ENCODE measurements at places on chromosomes 2 and 18.
A peak's percentile ranks its signal among the peaks of the same experiment; 100 is the strongest.

GRCh38 chr2:23694058-23695045, 232.6 kb downstream of the ATAD2B start:
- DNase-seq: no peak

- no peak for DNase-seq
Observed at GRCh38 chr2:238859636-238860347, 11.9 kb downstream of the TWIST2 start.

DNA sequence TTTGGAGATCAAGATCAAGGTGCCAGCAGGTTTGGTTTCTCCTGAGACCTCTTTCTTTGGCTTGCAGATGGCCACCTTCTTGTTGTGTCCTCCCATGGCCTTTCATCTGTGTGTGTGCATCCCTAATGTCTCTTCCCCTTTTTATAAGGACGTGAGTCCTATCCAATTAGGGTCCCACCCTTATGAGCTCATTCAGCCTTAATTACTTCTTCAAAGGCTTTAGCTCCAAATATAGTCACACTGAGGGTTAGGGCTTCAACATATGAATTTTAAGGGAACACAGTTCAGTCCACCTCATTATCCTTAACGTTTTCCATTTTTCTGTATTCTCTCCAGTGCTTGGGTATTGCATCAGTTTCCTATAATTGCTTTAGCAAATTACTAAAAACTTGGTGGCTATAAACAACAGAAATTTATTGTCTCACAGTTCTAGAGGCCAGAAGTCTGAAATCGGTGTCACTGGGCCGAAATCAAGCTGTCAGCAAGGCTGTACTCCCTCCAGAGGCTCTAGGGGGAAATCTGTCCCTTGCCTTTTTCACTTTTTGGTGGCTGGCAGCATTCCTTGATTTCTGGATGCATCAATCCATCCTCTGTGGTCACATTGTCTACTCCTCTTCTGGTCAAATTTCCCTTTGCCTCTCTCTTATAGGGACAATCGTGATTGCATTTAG, 34.1 kb downstream of the CDC42EP3 start:
- no peak for DNase-seq

DNA sequence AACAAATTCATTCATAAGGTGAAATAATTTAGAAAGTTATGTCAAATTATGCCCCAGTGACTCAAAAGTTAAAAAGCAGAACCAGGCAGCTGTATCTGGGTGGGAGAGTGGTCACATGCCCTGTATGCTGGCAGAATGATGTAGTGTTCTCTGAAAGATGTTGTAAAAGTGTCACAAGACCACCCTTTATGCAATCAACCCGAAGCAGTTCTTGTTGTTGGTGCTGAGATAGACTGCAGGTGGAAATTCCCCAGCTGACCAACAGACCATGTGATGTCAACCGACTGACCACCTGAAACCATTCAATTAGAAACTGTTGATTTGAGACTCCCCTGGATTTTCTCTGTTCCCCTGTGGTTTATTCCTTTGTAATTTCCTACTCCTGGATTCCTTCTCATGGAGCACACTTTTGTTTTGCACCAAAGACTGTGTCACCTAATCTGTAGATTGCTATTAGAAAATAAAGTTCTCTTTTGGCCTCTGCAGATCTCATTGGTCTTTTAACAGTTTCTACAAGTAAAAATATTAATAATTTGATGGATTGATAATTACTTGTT, 1341.3 kb upstream of the LRRTM1 start:
- no peak for DNase-seq

DNA sequence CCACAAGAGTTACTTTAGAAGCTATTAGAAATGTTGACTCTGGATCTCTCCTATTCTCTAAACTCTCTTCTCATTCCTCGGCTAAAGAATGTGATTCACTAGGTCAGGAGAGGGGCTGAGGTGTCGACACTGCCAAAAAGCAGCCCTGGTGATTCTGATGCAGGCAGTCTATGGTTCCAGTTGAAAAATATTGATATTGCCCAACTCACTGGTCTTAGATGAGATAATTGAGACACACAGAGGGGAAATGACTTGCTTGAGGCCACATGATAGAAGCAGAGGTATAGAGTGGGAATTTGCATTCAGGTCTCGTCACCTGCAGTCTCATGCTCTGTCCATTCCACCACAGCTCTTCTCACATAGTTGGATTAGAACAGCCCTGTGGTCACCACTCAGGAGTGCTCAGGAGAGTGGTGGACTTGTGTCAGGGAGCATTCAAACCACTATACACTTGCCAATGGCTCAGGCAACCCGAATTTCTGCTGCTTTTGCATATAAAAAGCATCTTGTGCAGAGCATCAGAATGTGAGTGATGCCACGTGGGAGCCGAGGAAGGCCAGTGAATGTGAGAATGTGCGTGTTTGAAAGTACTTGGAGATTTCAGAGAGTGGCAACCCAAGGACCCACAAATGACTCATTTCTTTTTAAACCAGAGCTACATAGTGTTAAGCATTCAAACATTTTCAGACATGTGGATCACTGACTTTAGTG, 65.1 kb upstream of the CTLA4 start:
- peak; percentile 93 for DNase-seq

GRCh38 chr18:68780802-68781635, 16.9 kb upstream of the CCDC102B start:
- DNase-seq: no peak

- DNase-seq: peak; percentile 83
Observed at GRCh38 chr2:138356178-138356577, 145.4 kb upstream of the SPOPL start.

DNA sequence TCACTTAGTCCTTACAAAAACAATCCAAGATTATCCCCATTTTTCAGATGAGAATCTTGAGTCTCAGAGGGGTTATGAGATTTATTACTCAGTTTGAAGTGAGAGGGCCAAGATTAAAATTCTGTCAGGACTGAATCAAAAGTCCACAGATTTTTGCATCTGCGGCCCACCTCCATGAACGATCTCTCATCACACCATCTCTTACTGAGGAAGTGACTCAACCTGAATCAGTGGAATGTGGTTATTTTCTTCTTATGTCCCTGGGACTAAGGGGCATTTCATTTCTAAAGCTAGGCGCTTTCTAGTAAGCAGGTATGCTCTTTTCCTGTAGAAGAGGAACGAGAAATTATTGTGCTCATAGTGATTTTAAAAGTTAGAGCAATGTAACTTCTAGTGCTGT, 360.3 kb upstream of the SPHKAP start:
- DNase-seq: peak; percentile 43

GRCh38 chr2:160936044-160936806, 224.0 kb upstream of the TANK start:
- DNase-seq: no peak

DNA sequence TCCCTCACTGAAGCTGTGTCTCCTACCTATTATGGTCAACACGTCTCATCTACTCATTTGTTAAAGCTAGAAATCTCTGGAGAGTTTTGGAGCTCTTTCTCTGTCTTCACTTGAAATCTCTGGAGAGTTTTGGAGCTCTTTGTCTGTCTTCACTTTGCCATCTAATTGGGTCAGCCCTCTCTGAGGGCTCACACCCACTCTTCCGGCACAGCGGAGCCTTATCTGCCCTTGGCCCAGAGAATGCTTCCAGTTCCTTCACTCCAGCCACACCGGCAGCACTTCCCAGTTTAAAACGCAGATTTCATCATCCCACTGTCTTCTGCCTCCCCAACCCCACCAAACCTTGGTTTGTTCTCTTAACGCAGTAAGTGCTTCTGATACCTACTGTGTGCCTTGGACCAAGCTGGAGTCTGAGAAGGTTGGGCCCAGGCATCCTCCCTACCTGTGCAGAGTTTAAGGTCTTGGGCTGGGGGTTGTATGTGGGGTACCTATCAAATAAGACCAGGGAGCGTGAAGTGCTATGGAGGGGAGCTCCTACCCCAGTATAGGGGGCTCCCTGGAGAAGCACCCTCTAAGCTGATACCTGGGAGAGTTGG, 5.0 kb downstream of the HPCAL1 start:
- peak; percentile 25 for DNase-seq

DNA sequence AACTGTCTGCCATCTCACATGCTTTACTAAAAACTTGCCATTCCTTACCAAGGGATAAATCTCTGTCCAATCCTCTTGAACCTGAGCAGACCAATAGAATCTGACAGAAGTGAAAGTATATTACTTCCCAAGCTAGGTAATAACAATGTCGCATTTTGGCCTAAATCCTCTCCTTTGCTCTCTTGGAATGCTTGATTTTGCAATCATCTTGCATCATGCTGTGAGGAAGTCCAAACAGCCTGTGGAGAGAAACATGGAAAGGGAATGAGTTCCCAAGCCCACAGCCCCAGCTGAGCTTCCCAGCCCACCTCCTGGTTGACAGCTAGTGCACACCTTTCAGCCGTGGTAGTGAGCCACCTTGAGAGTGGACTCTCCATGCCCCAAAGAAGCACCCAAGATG, 540.6 kb downstream of the STK39 start:
- peak; percentile 7 for DNase-seq

DNA sequence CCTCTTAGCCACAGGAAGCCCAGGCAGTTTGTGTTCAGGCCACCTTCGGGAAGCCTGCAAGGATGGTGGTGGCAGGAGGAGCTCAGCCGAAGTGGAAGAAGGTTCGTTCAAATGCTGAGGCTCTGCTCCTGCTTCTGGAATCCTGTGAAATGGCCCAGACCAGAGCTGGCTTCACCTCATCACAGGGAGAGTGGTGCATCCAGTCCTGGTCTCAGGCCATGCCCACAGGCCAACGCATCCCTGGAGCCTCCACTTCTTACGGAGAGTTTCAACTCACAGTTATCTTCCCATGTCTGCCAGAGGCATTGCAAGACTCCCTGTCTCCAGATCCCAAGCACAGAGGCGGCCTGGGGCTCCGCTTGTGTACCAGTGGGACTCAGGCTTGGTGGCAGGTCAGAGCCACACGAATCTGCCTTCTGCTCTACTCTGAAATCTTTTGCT, 82.3 kb downstream of the NDUFA10 start:
- DNase-seq: no peak

DNA sequence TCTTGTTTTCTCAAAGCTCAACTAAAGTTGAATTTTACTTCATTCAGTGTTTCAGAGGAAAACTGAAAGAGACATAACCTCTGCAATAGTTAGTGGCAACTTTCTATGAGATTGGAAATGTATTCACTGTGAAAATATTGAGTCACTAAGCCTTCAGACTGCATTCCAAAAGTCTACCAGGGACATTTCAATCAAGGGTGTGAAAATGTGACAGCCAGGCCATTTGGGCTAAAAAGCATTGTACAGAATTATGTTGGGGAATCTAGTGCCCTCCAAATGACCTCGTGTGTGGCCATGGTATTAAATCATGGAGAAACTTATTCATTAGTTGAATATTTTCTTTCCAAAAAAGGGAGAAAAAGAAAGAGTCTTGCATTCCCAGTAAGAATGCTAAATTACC, 251.9 kb downstream of the GRB14 start:
- no peak for DNase-seq

- DNase-seq: no peak
Observed at GRCh38 chr18:45978084-45978483, 11.0 kb upstream of the EPG5 start.

DNA sequence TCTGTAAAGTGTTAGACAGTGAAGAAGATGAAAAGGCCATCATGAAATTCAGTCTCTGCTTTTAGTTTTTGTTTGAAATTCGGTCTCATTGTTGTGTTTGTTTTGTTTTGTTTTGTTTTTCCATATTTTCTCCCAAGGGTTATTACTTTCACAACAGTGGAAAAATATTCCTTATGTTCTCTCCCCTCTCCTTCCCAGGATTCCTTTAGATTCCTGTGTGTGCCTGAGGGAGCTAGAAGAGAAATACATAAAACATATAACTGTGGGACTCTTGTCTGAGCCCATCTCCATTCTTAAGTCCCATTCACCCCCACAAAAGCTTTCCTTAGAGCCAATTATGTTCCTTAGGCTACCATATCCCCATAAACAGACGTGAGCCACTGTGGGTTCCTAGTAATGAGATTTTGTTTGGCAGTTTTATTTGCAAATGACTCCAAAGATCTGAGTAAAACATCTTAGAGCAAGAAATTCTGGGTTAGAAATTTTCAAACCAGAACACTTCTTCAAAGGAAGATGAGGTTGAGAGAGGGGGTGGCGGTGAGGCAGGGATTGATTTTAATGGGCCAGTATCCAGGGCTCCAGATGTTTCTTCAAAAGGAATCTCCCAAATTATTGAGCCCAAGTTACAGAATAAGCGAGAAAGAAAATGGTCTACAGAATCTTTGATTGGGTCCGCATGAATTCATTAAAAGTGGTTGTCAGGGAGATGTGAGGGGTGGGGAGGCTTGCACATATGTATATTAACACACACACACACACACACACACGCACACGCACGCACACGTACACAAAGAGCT, 157.8 kb upstream of the TNP1 start:
- no peak for DNase-seq

DNA sequence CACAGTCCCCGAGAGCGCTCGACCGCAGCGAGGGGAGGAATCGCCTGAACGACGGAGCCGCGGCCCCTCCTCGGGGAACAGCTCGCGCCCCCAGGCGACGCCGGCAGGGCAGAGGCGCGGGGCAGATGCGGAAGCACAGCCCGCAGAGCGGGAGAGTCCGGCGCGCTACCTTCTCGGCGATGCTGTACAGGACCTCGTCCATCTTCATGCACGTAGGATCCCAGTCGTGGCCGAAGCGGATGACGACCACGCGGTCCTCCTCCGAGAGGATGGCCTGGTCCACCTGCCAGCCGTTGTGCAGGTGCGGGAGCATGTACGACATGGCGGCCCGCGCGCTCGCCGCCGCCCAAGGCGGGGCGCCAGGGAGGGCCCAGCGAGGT, 302 bp downstream of the TXNL4A start:
- DNase-seq: no peak

DNA sequence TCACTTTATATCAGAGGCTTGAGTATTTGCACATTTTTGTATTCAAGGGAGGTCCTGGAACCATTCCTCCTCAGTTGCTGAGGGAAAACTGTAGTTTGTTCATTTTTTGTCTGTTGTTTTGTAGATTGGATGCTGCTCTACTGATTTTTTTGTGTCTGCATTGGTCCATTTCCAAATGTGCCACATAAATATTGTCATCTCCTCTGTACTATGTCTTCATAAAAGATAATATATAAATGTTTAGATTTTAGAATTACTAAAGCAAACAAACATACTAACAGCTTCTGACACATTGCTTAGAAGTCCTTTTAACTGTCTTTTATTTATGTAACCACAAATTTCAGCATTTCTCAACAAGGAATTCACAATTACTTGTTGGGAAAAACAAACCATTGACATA, 356.8 kb downstream of the PLCL1 start:
- no peak for DNase-seq

DNA sequence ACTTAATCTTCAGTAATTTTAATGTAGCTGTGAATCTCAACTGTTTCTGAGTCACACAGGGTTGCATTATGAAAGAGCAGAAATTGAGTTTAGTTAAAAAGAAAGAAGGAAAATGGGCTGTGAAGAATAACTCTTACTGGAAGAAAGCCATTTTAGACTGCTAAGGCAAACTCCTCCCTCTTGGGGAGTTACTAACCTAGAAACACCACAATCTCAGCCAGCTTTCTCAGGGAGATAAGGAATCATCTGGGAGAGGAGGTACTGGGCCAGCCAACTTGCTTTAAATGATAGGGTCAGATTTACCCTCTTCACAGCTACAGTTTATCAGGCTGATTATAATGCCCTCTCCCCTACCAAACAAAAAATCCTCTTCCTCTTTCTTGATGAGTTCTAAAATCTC, 119.5 kb downstream of the CCDC148 start:
- peak; percentile 4 for DNase-seq

GRCh38 chr18:3912705-3913104, 462.7 kb downstream of the TGIF1 start:
- no peak for DNase-seq

Data from amniotic epithelial cell (primary cell).